Fibroblast of skin of right quadriceps (primary cell): ENCODE measurements at places on chromosomes 6 and 20.
A peak's percentile ranks its signal among the peaks of the same experiment; 100 is the strongest.

DNA sequence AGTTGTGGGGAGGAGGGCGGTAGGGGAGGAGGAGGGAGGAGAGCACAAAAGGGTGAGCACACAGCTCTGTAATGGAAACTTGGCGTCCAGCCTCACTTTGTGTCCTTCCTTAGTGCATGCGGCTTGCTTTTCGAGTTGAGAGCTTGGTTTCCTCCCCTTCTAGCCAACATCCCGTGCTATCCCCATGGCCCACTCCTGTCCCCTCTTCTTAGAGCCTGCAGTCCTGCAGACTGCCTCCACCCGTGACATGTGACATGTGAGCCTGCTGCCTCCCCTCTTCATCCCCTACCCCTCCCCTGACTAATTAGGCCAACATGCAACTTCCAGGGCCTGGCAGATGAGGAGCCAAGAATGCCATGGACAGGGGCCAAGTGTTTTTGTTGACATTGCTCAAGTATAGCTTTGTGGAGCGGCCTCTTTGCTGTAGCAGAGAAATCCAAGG, 63.2 kb downstream of the SLC24A3 start:
- DNase-seq, result peak; percentile 53

GRCh38 chr6:138087593-138088325, 19.5 kb downstream of the PERP start:
- no peak for DNase-seq

GRCh38 chr6:166423781-166424180, 41.0 kb upstream of the MPC1 start:
- DNase-seq, result no peak

GRCh38 chr20:32595143-32595542, 10.0 kb upstream of the NOL4L start:
- no peak for DNase-seq

DNA sequence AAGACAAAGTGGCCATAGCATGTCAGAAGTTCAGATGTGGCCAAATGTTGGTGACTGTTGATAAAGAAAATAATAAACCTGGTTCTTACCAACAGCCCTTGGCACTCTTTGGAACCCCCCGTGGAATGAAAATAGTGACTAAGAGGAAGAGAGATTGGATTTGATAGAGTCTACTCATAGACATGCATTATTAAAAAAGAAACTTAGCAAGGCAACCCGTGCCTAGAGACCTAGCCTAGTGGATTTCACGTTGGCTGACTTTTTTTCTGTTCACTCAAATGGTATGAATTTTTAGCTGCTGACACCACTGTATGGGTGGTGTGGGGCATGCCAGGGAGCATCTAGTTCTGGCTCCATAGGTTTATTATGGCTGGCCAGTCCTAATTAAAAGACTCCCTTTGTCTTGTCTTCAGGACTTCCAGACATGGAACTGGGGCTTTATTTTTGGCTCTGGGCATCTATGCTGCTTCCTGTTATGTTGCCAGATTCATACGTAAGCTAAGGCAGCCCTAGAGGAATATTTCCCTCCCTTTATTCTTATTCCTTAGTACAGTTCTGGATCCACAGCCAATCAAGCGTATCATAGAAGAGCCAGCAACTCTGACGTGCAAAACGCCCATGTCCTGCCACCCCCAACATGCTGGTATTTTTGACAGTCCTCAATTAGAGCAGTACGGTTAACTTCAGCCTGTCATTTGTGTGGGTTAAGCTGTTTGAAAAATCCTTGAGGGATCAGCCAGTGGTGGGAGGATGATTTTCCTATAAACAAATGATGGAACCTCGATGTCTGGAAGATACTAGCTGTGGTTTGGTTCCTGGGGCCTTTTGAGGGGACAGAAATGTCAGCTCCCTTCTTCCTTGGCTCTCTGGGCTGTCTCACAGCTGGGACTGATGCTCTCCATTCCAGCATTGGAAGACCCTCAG, 127.5 kb downstream of the ISM1 start:
- DNase-seq, result no peak

GRCh38 chr6:20647585-20647984, 113.3 kb downstream of the CDKAL1 start:
- no peak for DNase-seq

DNA sequence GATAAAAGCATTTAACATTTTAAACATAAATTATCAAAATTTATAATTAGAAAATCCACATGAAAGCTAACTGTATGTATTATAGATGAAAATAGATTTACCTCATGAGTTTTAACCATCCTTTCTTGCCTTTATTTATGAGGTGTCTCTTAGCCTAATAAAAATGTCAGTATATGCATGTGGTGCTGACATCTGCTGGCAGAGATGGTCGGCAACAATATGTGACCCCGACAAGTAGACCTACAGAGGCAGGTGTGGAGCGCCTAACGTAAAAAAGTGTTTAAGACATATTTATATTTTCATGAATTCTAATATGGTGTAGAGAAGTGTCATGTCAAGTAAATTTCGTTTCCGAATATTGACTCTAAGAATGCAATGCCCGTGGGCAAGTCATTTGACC, 149.0 kb upstream of the FUT9 start:
- DNase-seq, result no peak

DNA sequence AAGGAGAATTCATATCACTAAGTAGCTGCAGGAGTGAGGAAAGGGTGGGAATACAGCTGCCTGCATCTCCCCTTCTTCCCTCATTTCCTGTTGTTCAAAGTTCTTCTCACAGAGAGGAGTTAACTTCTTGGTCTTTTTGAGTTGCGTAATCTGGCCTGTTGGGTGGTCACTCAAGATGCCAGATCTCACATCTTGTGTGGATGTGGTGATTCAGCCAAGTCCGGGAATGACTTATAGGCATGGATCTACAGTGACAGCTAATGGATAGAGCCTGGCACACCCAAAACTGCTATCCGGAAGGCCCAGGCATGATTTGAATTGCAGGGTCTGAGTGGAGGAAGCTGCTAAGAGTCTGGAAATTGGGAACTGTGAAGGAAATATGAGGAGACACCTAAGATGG, 100.2 kb upstream of the SLC35B3 start:
- no peak for DNase-seq

- no peak for DNase-seq
These were observed 1.4 kb upstream of the LIN28B start for GRCh38 chr6:104955491-104955890.

DNA sequence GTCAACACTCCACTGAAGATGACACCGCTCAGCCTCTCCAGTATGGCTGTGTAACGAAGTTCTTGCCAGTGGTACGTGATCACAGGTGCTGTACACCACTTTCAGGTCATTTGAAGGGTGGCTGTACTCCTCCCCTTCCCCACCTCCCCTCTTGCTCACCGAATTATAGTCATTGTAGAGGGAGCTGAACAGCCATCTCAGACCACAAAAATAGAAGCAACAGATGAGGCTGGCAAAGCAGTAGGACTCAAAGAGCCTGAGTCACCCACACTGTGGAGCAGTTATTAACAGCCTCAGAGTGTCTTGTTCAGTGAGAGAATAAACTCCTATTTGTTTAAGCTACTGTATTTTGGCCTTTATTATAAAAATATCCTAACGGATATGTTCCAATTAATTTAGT, 192.5 kb upstream of the MCHR2 start:
- DNase-seq, result peak; percentile 63
